ENCODE measurements at places on chromosomes 4 and X.

DNA sequence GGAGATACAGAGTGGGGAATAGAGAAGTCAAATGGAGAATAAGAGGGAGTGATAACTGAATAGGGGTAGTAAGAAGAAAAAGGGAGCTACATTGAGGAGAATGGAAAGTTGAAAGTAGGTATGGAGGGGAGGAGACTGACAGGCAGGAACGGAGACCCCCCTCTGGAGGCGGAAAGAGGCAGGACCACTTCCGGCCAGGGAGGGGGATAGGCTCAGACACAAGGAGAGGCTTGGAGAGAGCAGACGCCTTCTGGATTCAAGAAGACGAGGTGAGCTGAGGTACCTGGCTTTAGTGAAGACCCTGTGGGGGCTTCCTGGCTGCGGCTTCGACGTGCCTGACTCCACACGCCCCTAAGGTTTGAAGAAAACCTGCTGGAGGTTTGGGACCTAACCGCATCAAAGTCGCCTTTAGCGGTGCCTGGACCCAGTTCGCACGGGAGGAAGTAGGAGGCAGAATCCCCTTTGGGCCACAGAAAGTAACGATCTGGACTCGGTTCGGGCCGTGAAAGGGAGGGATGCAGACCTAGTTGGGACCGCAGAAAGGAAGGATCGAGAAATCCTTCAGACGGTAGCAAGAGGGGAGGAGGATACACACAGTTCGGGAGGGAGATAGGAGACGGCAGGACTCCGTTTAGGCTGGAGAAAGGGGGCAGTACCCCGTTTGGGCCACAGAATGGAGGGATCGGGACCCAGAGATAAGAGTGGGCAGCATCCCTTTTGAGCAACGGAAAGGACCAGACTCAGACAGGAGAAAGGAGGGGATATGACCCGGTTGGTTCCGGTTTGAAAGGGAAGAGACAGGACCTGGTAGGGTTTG is at the start of gene TRO:
TRO (plus strand) TSS at position 215 of the 817 bp plus-strand sequence. CDS start 1,423 bp downstream, outside the sequence.
- peak; percentile 17 for DNase-seq

GRCh38 chrX:446245-446644 is 59.5 kb upstream of the PPP2R3B start:
- no peak for DNase-seq

DNA sequence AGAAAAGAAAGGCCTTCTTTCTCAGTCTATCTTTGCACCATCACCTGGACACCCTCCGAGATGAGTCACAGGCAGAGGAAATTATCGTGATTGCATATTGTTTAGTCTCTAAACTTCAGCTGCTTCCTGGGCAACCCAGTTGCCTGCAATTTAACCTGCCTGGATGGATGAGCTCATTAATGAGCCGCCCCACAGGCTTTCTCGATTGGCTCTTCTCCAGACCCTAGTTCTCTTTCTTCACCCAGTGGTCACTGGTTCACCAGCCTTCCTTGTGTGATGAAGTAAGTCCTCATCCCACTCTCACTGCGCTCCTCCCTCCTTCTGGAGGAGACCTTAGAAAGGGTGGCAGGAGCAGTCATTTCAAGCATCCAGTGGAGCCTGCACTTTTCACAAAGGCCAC is 94.4 kb downstream of the SOWAHB start:
- no peak for DNase-seq

- DNase-seq: no peak
Observed at GRCh38 chr4:144845411-144845810, 199.5 kb downstream of the HHIP start.

- DNase-seq: no peak
Observed at GRCh38 chr4:119725688-119726330, 97.2 kb upstream of the PDE5A start.

GRCh38 chr4:31045724-31046318 is 325.7 kb downstream of the PCDH7 start:
- DNase-seq: peak; percentile 23

GRCh38 chrX:45758738-45759397 is 558.2 kb upstream of the DIPK2B start:
- no peak for DNase-seq

DNA sequence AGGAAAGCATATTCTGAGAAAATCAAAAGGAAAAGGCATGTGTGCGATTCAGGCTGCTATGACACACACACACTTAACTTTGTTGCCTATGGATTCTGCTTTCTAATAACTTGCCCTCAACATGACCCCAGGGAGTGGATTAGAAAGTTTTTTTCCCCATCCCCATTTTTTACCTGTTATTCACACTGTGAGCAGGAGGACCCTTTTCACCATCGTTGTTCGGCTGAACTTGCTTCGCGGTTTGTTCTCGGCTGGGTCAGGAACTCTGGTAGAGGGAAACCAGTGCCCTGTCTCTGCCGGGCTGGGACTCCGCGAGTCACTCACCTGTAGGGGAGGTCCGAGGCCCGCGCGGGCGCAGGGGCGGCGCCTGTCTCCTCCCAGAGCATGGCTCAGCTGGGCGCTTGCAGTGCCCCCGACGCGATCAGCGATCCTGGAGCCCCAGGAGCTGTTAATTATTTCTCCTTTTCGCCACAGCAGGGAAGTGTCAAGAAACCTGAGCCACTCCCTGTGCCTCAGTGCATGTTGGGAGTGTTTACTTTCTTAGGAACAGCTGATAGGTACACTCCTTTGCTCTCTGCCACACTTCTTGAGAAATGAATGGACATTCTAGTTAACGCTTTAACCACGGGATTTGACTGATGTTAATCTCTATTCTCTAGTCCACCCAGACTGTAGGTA is at the start of gene RASSF6:
RASSF6 (minus strand) TSS at position 322 of the 678 bp plus-strand sequence. CDS start 8,641 bp downstream, outside the sequence.
- DNase-seq: peak; percentile 42

All from NCI-H1092 (cell line).